Activated T-helper 17 cell treated with anti-CD3 and anti-CD28 coated beads, Interleukin-2, amount 50 U/mL, for 72 hours (primary cell): ENCODE measurements at places on chromosomes 16 and 17. TPM values are rescaled to one million over a fixed set of nuclear protein-coding genes. Genes with fewer than 3 reads are reported as not detected.
A peak's percentile ranks its signal among the peaks of the same experiment; 100 is the strongest.

The ITGAD gene
- not detected for total RNA-seq

The CALCOCO2 gene
- 130 TPM for total RNA-seq

DNA sequence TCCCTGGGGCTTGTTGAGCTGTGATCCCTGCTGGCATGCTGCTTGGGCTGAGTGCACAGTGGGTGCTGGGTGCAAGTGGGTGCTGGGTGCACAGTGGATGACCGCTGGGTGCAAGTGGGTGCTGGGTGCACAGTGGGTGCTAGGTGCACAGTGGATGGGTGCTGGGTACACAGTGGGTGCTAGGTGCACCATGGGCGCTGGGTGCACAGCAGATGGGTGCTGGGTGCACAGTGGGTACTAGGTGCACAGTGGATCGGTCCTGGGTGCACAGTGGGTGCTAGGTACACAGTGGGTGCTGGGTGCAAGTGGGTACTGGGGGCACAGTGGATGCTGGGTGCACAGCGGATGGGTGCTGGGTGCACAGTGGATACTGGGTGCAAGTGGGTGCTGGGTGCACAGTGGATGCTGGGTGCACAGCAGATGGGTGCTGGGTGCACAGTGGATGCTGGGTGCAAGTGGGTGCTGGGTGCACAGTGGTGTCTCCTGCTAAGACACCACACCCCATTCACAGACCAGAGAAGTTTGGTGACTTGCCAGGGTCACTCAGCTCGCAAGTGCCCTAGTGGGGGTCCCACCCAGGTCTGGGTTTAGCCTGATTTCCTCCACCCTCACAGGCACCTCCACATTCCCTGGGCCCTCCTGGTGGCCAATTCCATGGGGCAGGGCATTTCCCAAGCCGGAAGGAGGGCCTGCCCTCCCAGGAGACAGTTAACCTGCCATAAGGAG lies 33.5 kb downstream of the ZFPM1 start:
- no peak for ATAC-seq

The POLR2A gene
- 256 TPM for total RNA-seq

The MFAP4 gene
- not detected for total RNA-seq

- no peak for ATAC-seq
Measured at GRCh38 chr16:28859326-28859725, 4.3 kb upstream of the SH2B1 start.

The CRHR1 gene
- 0.71 TPM for total RNA-seq

DNA sequence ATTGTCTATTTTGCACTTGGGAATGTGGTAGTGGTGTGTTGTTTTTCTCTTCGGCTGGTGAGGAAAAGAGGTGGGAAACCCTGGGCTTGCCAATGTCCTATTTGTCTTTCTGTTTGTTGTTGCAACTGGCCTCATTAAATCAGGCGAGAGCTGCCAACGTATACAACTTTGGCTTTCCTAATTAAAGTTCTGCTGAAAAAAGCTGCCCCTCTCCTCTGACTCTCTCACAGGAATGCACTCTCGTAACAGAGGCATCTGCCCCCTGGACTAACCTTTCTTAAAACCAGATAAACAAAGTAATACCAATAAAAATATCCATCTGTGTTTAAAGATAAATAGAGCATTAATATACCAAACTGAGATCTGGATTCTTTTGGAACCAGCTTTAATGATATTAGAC lies 7.8 kb downstream of the CDRT15 start:
- ATAC-seq: no peak

DNA sequence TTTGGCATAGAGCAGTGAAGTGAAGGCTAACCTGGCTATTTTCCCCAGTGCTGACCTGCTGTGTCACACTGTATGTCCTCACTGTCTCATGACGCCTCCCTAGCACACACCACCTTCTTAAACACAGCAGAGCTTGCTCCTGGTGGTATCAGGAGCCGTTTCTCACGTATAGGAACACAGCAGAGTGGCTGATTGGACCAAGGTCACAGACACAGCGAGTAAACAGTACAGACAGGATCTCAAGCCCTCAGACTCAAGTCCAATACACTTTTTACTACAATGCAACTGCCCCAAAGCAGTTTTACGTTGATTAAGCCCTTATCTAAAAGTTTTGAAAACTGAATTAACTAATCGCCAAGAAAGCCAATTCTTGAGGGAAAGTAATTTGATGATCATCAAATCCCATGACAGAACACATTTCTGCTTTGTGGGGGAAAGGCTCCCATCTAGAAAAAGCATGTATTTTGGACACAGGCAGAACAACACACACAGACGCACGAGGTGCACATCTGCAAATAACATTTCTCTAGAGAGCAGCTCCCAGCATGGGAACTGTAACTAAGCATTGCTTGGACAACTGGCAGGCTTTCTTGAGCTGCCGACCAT lies 15.2 kb downstream of the ARHGAP17 start:
- ATAC-seq: no peak

- no peak for ATAC-seq
Measured at GRCh38 chr16:58201163-58201562, 3.3 kb upstream of the CSNK2A2 start.

GRCh38 chr17:44086364-44087311 lies 16.1 kb downstream of the G6PC3 start:
- ATAC-seq: peak; percentile 95

GRCh38 chr16:68658341-68658973 lies 13.3 kb downstream of the CDH3 start:
- ATAC-seq: no peak

The SECTM1 gene
- 16.4 TPM for total RNA-seq

DNA sequence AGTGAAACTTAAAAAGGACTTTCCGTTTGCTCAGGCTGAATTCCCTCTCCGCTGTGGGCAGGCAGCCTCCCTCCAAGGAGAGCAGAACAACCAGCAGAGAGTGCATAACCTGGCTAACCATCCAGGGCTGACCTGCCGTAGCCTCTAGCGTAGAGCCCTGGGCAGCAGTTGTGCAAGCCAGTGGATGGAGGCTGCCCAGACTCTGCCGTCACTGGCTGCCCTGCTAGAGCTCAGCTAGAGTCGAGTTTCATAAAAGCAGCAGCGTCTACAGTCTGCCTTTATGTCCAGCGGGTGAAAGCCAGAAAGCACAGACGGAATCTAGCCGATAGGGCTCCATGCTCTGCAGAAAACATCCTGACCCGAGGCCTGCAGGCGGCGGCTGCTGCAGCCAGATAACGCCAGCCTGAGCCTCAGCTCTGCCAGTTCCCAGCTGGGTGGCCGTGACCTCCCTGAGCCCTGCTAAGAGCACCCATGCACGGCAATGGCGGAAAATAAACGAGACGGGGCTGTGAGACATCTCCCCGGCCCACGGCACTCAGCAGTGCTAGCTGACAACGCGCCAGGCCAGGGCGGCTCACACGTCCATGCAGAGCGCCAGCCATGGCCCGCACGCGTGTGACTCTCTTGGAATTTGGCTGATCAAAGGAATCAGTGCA lies 231.3 kb downstream of the ENGASE start:
- ATAC-seq: no peak

DNA sequence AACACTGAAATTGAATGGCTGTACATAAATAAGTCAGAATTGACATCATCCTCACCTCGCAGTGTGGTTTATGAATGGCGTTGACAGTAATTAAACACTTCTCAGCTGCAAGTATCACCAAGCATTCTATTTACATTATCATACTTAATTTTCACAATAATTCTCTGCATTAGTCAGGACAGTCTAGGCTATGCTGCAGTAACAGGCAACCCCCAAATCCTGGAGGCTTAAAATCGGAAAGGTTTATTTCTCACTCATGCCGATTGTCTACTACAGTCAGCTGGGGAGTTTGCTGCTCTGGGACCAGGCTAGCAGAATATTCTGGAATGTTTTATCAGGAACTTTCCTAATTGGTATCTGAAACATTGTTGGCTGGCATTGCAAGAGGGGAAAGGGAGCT lies 493.2 kb upstream of the ERCC4 start:
- ATAC-seq: no peak

The TAOK2 gene
- 34.9 TPM for total RNA-seq

DNA sequence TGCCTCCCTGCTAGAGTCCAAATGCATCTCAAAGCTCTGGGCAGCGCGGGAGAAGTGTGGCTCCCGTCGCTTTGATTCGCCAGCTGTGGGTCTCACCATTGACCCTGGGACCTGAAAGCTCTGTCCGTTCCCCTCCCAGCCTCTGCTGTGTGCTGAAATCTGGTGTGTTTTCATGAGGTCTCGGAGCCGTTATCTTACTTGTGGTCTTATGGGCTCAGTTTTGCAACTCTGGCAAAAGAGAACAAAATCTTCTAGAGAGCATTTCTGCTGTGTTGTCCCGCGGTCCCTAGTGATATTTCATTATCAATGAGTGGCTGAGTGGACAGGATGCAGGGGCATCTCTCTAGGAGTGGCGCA lies 13.3 kb downstream of the CRISPLD2 start:
- no peak for ATAC-seq

GRCh38 chr16:89341279-89341678 lies 123.8 kb downstream of the ZNF778 start:
- no peak for ATAC-seq

DNA sequence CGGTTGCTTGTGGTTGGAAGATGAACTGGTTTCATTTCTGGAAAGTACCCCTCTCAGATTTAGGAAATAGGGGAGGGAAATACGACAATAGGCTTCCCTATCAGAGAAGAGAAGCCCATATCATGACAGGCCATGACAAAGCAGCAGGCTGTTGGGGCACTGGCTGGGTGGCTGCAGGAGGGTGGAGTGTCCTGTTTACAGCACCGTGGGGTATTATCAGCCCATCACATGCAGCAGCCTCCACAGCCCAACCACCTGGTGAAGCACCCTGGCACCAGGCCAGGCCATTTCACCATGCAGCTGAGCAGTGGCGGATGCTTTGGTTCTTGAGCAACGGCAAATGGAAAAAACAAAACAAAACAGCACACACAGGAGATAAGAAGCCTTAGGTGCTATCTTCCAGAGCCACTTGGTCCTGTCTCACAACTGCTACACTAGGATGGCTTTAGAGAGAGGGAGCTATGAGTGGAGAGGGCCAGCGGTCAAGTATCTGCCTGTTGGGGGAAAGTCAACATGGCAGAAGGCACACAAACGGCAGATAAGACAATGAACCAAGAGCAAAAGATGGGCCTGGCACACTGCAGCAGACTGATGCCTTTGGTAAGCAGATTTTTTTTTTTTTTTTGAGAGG lies 24.2 kb downstream of the FAM117A start:
- peak; percentile 88 for ATAC-seq

The C17orf58 gene
- 25.9 TPM for total RNA-seq

The MXRA7 gene
- 7.3 TPM for total RNA-seq

- no peak for ATAC-seq
Measured at GRCh38 chr17:11340803-11341202, 99.8 kb downstream of the SHISA6 start.

The SOCS7 gene
- 20.8 TPM for total RNA-seq

GRCh38 chr17:82689077-82689476 lies 9.4 kb downstream of the RAB40B start:
- ATAC-seq: no peak

- no peak for ATAC-seq
Measured at GRCh38 chr16:2799859-2800226, 1.6 kb downstream of the PRSS41 start.

The MAF gene
- 173 TPM for total RNA-seq

- ATAC-seq: no peak
Measured at GRCh38 chr17:4136373-4136772, 6.5 kb downstream of the ZZEF1 start.

- no peak for ATAC-seq
Measured at GRCh38 chr16:1494711-1495110, 1.6 kb downstream of the TELO2 start.

DNA sequence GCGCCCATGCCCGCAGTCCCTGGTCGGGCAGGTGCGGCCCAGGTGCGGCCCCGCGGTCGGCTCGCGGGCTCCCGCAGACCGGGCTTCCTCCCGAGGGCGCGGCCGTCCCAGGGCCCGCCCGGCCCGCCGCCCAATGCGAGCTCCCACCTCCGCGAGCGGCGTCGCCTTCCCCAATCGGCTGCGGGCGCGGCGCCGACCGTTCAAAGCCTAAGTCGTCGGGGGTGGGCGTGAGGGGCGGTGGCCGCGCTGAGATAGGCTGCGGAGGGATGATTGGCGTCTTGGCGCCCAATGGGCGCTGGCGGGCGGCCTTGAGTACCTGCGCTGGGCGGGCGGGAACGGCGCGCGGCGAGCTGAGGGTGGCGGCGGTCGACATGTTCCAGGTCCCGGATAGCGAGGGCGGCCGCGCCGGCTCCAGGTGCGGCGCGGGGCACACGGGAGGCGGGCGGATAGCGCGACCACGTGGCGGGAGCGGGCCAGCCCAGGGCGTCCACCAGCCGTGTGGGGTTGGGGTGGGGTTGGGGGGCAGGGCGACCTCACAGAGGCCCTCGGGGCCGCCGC lies at the start of gene JPT2:
Gene JPT2, plus strand, starts transcription at position 338 of the 558 bp plus-strand sequence. Its CDS starts 34 bp downstream, at position 372.
- peak; percentile 99 for ATAC-seq

DNA sequence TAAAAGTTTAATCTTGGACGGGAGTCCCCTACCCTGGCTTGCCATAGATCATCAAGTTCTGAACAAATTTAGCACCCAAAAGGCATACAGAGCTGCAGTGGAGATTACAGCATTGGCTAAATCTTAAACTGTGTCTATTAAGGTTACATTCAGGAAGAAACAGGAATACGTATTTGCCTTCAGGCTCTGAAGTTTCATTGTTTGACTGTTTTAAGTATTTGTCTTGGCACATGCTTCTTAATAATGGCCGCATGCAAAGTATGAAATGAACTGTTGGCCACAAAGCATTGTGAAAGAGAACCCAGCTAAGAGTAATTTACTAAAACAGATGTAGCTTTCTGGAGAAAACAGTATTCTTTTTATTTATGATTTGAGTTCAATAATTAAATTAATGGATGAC lies 63.9 kb upstream of the CNEP1R1 start:
- no peak for ATAC-seq

The CPHXL2 gene
- not detected for total RNA-seq

GRCh38 chr17:751269-752001 lies 629 bp downstream of the GEMIN4 start:
- ATAC-seq: peak; percentile 48

- no peak for ATAC-seq
Measured at GRCh38 chr16:53792161-53792951, 88.4 kb downstream of the FTO start.

DNA sequence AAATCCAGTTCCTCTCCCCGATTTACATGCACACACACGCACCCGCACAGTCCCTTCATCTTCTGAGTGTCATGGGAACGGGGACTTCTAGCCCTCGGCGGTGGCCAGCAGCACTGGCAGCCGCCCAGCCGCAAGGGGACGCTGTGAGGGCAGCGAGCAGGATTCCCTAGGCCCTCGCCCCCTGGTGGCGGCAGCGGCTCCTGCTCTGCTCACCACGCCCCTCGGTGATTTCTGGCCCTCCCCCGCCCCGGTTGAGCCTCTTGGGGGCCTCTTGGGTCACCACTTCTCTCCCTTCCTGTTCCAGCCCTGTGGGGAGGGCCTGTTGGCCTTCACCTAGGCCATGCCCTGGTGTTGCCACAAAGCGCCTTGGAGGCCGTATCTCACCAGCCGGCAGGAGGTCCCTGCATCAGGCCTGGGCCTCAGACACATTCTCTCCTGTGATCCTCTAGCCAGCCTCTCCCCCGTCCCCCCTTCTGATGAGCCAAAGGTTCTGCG lies 75.2 kb upstream of the KSR1 start:
- peak; percentile 94 for ATAC-seq

DNA sequence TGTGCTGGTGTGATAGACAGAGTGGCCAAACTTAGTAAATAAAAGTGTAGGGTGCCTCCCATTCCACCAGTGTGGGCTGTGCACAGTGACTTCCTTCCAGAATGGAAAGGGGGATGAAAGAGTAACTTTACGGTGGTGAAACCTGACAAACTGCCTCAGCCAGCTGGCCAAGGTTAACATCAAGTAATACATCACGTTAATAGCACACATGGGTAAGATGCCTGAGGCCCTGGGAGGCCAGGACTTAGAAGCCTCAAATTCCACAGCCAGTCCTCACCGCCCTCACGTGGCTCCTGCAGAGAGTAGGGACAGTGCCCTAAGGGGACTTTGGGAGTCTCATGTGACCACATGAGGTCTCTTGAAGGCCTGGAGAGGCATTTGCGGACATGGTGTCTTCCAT lies 14.1 kb downstream of the RMI2 start:
- no peak for ATAC-seq

GRCh38 chr16:521381-522210 lies 5.9 kb upstream of the CAPN15 start:
- ATAC-seq: no peak
